NCI-H446 treated with DMSO at 0.1 percent for 48 hours (cell line): ENCODE measurements at places on chromosomes 4 and X.

DNA sequence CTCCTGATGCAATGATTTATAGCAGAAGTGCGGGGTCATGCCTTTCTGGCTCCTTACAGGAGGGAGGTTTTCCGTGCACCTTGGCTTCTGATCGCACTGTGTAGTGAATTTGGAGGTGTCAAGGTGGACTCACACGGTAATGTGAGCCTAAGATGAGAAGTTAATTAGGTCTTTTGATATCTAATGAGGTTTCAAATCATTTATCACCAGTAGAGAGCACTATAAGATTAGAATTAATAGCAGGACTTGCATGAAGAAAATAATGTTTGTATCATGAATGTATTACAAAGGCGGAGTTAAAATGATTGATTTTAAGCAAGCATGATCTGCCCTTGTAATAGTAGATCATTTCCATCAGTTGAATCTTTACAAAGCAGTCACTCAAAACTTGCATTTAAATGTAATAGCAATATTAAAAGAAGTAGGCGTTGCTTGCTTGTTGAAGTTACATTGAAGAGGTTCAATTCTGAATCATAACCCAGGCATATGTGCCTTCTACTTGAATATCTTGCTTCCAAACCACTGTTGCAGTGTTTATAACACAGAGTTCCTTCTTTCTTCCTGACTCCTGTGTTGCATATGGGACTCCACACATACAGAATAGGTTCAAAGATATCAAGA lies 152.1 kb downstream of the FMR1NB start:
- DNase-seq, result no peak

GRCh38 chr4:55312489-55313101 lies 33.4 kb upstream of the SRD5A3 start:
- peak; percentile 22 for DNase-seq

DNA sequence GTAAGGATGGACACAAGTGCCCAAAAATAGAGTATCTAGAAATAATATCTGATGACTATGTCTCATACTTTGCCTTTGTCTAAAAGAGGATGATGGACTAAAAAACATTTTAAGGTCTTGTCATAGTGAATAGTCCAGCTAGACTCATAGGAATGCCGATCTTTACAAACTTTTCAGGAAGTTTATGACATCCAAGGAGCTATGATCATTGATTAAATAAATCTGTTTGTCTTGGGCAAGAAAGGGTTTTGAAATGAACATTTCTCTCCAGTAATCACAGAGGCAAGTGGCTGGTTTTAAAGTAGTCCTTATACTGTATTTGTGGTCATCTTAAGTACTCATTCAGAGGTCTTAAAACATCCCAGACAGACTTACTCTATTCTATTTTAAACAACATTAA lies 109.8 kb downstream of the MAPK10 start:
- no peak for DNase-seq

GRCh38 chrX:45449982-45450381 lies 249.3 kb upstream of the DIPK2B start:
- DNase-seq, result no peak

GRCh38 chrX:7801711-7802110 lies 41.3 kb upstream of the VCX start:
- no peak for DNase-seq

DNA sequence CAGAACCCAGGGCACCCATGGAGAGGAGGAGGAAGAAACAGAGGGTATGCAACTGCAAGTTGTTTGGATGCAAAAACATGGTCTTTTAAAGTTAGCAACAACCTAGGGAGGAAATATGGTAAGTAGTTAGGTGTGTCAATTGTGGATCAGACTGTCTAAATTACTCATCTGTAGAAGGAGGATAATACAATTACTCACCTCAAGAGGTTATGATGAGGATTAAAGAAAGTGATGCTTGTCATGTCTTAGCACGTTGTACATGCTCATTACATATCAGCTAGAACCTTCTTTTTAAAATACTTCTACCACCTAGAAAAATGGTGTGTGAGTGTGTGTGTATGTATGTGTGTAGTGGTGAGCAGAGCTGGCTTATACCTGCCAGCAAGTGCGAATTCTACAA lies 2.3 kb upstream of the C1QTNF7 start:
- no peak for DNase-seq

GRCh38 chr4:142549726-142550463 lies 296.2 kb downstream of the INPP4B start:
- peak; percentile 67 for DNase-seq

- no peak for DNase-seq
Measured at GRCh38 chr4:151029537-151029936, 14.5 kb upstream of the LRBA start.

GRCh38 chr4:4913628-4914027 lies 54.2 kb downstream of the MSX1 start:
- DNase-seq, result no peak

- no peak for DNase-seq
Measured at GRCh38 chr4:23594125-23594524, 295.7 kb downstream of the PPARGC1A start.

DNA sequence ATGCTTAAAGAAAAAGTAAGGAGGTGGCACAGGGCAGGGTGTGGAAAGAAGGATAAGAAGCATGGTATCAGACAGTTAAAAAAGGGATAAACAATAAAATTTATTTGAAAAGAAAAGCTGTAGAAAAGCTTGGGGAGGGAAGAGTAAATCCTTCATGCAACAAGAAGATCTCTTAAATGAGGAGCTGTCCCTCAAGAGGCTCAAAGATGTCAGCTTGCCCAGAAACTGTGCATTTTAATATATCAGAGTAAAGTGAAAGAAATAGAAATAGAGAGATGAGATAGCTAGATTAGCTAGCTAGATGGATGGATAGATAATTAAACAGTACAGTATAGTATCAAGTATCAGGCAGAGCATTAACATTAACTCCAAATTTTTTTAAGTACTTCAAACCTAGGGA lies 170.3 kb downstream of the LDB2 start:
- no peak for DNase-seq

DNA sequence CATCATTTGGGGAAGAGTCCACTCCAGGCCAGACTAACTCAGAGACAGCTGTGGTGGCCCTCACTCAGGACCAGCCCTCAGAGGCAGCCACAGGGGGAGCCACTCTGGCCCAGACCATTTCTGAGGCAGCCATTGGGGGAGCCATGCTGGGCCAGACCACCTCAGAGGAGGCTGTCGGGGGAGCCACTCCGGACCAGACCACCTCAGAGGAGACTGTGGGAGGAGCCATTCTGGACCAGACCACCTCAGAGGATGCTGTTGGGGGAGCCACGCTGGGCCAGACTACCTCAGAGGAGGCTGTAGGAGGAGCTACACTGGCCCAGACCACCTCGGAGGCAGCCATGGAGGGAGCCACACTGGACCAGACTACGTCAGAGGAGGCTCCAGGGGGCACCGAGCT lies 3.3 kb upstream of the ERAS start:
- no peak for DNase-seq

GRCh38 chr4:17284323-17285175 lies 227.3 kb downstream of the QDPR start:
- no peak for DNase-seq

GRCh38 chr4:188988131-188988530 lies 848.9 kb downstream of the TRIML1 start:
- DNase-seq, result no peak

DNA sequence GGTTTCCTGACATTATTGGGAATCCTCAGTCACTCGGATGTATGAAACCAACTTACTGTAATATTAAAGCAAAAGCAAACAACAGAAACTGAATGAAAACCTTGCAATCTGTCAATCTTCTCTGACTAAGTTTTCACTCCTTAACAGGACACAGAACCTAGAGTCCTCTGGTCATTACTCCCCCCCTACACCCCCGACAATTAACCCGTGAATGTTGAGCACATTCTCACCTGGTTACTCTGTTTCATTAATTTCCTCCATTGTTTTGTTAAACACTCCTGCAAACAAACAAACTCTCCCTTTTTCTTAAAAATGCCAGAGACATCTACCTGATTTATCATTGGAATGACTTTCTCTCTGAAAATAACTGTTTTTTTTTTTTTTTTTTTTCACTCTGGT lies 469.0 kb upstream of the PRKX start:
- no peak for DNase-seq

DNA sequence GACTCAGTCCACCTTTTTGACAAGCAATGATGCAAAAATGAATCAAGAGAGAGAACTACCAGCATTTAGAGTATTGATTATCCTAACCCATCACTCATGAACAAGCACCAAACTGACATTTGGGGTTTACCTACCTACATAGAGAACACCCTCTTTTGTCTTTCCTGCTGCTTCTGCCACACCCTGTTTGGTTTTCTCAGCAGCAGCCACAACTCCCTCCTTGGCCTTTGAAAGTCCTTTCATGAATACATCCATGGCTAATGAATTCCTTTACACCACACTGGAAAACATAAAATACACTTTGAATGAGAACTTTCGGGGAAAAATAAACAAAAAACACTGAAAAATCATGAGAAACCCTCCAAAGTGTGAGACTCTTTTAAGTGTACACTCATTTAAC lies 1.5 kb downstream of the SNCA start:
- no peak for DNase-seq

DNA sequence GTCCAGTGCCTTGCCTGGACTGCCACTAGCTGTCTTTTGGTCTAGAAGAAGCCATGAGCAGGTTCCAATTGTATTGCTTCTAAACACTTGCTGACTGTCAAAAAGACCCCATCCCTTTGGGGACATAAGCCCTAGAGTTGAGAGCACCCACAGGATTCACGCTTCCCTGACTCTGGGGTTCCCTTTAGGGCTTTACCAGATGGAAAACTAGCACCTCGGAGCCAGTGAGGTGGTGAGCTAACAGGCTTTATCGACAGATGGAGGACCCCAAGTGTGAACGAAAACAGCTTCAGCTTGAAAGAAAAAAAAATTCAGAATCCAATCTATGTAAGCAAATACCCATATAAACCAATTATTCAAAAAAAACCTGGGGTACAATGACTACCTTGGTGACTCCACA lies 90.8 kb downstream of the NAA11 start:
- DNase-seq, result no peak

GRCh38 chr4:146975527-146975926 lies 29.9 kb upstream of the TTC29 start:
- DNase-seq, result no peak

DNA sequence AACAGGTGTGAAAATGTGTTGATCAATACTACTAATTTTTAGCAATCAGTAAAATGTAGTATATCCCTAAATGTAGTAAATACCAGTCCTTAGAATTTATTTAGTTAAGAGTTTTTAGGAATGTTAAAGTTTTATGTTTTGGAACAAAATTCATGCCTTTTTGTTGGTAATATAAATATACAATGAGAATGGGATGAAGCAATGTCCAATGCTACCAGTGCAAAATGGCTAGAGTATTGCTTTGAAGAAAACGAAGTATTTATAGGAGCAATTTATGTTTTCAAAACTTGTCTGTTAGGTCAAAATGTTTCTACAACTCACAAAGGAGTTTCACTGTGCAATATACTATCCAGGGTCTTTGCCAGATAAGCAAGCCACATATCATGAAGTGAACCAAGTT lies 851.5 kb downstream of the PCDH18 start:
- no peak for DNase-seq

DNA sequence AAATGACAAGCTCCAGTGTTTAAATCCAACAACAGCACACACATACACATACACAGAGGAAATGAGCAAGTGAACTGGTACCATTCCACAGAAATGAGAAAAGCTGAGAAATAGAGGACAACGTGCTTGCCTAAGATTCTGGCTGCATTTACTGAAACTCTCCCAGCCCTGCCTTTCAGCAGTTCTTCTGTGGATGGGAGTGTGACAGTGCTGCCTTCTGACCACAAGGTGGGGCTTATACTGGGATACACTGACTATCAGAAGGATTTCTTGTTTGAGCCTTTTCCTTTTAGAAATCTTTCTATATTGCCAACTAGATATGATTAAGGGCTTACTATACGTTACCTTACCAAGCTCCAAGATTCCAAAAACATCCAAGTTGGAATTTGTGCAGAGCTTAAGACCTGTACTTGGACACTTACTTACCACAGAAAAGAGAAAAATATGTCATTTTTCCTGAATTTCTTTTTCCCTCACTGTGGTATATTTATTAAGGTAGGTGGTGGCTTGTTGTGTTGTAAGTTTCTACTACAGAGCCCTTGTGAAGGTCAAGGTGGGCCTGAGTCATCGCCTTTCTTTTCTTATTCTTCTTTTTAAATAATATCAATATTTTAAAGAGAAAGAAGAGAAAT lies 10.7 kb upstream of the CXCL8 start:
- peak; percentile 3 for DNase-seq

GRCh38 chrX:118872102-118872566 lies 48.5 kb downstream of the ZCCHC12 start:
- no peak for DNase-seq

DNA sequence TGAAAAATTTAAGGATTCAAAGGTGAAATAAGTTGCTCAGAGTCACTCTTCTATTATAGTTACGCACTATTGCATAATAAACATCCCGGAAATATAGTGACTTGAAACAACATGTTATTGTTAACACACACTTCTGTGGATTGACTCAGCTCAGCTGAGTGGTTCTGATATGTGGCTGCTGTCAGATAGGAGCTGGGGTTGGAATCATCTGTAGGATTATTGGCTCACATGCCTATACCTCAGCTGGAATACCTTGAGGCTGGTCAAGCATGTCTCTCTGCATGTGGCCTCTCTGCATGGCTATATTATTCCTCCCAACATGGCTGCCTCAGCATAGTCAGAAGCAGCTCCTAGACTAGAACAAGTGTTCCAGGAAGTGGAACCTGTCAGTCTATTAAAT lies 486.7 kb upstream of the MAGEB2 start:
- DNase-seq, result no peak
